Activated naive CD4-positive, alpha-beta T cell treated with anti-CD3 and anti-CD28 coated beads, Interleukin-2, amount 10 ng/mL, durations not matched to agents 5 hours and 36 hours (primary cell): ENCODE measurements at places on chromosomes 11 and 22. TPM values are rescaled to one million over a fixed set of nuclear protein-coding genes. Genes with fewer than 3 reads are reported as not detected.

CWC15 gene
- 55.4 TPM for total RNA-seq

ADM gene
- 3.0 TPM for total RNA-seq

SYT12 gene
- total RNA-seq: not detected

TMEM184B gene
- total RNA-seq: 39.6 TPM

TRMU gene
- 62.8 TPM for total RNA-seq

OR52A1 gene
- total RNA-seq: not detected

OR51B2 gene
- not detected for total RNA-seq
